ENCODE measurements at places on chromosomes 5 and 9.

GRCh38 chr5:147732291-147732883 lies 50.1 kb downstream of the JAKMIP2 start:
- no peak for DNase-seq

GRCh38 chr5:74017112-74017511 lies 391.1 kb downstream of the ARHGEF28 start:
- DNase-seq: no peak

DNA sequence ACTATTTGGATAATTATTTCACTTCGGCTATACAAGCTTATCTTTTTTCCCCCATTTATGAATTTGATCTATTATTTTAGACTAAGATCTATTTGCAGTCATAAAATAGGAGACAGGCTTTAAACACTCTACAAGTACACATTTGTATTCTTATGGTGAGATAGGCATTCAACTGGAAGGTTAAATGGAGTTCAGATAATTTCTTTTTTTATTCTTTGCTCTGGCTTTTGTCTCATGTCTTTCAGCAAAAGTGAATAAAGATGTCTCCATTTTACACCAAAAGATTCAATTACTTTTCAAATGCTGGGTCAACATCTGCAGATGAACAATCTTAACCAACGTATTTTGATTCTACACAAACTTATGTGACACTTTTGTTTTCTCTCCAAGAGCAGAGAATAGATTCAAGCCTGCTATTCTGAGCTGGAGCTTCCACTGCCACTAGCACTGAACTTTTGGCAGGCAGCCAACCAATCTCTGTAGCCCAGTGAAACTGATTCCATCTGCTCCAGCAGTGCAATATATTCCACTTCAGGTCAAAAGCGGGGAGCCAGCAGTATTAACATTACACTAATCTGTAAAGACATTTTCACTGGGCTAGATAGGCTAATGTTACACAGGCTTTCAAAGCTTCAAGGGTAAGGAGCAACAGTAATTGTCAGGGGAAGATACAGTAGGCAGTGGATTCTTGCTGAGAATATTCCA lies 452.0 kb upstream of the ZNF608 start:
- no peak for DNase-seq

- DNase-seq: no peak
These were observed 83.7 kb downstream of the MYO10 start for GRCh38 chr5:16852251-16853005.

- DNase-seq: no peak
These were observed 29.8 kb upstream of the SMC5 start for GRCh38 chr9:70229026-70229425.

GRCh38 chr9:136539427-136540421 lies 6.1 kb downstream of the NOTCH1 start:
- peak; percentile 97 for DNase-seq

DNA sequence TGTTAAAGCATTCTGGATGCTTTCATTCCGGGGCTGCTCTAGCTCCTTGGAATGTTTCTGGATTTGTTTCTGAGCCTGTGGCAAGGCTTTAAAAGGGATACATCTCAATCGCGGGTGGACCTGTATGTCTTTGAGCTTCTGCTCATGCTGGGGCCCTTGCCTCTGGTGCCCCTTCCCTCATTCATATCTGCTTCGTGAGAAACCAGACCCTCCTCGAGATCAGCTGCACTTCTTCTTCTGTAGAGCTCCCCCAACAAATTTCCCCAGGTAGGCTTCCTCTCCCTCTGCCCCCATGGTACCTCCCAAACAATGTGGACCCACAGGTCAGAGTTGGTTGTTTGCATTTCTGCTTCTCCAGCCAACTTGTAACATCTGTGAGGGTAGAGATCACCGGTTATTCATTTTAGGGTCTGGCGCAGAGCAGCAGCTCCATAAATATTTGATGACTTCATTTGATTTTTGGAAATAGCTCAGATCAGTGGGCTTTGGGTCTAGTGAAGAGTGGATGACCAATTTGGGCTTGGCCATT lies 6.6 kb downstream of the ZNF618 start:
- DNase-seq: no peak
